Progenitor cell of endocrine pancreas (in vitro differentiated cells): ENCODE measurements at places on chromosomes 1 and 21.
A peak's percentile ranks its signal among the peaks of the same experiment; 100 is the strongest.

- DNase-seq, result no peak
Observed at GRCh38 chr1:29180497-29181412, 945 bp downstream of the SRSF4 start.

GRCh38 chr1:172533513-172534151 is 682 bp downstream of the SUCO start:
- no peak for DNase-seq

GRCh38 chr1:151133018-151133806 is 13.2 kb downstream of the SEMA6C start:
- DNase-seq, result no peak

GRCh38 chr1:206866062-206866461 is 639 bp downstream of the IL20 start:
- no peak for DNase-seq

GRCh38 chr1:180912801-180913565 is at the start of gene KIAA1614:
Gene KIAA1614 (plus strand): TSS chr1:180912897. CDS start chr1:180913244, 347 bp downstream.
- no peak for DNase-seq

DNA sequence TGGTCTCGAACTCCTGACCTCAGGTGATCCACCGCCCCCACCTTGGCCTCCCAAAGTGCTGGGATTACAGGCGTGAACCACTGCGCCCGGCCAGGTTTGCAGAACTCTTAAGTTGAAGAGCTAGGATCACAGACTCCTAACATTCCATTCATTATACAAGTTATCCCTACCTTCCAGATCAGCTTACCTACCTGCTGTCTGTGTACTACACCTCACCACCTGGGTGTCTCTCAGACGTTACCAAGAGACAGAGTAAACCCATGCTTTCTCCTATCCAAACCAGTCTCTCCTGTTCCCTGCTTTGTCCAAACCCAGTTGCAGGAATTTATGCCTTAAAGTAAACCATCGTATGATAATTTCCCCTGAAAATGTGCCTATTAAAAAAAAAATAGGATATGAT is 123.0 kb upstream of the L1TD1 start:
- DNase-seq, result no peak

DNA sequence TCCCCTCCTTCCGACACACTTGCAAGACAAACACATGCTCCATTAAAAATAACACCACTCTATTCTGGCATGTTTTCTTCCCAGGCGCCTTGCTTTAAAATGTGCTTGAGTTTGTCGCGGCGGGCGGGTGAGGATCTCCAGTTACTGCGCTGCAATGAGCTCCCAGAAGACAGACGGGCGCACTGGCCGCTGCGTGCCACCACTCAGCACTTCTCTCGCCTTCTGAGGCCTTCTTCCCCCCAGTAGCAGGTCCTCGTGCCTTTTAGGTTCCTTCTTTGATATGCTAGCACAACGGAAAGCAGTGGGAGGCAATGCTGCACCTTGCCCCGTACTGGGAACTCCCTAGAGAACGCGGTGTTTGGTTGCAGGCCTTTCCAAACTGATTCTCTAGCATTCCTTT is 279.5 kb upstream of the NR5A2 start:
- DNase-seq, result no peak

GRCh38 chr1:178961331-178961730 is 64.4 kb upstream of the FAM20B start:
- DNase-seq, result no peak

- DNase-seq, result no peak
Observed at GRCh38 chr1:78236716-78237115, 190.9 kb downstream of the GIPC2 start.

DNA sequence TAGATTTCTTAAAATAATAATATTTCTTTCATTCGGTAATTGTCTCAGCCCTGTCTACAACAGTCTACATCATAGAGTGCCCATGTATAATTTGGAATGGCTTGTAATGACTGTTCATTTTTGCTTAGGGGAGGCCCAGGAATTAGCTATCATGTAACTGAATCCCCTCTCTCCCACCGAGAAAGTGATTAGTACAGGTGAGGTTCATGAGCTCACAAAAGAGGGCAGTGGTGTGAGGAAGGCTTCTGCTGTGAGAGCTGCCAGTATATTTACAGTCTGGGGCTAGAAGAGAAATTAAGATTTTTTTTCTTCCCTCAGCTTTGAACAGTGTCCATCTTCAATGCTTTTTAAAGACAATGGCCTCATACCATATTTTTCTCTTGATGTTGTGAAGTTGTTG is 340.7 kb downstream of the ADGRL2 start:
- DNase-seq, result no peak

GRCh38 chr1:226547754-226548191 is 791 bp upstream of the STUM start:
- peak; percentile 64 for DNase-seq

DNA sequence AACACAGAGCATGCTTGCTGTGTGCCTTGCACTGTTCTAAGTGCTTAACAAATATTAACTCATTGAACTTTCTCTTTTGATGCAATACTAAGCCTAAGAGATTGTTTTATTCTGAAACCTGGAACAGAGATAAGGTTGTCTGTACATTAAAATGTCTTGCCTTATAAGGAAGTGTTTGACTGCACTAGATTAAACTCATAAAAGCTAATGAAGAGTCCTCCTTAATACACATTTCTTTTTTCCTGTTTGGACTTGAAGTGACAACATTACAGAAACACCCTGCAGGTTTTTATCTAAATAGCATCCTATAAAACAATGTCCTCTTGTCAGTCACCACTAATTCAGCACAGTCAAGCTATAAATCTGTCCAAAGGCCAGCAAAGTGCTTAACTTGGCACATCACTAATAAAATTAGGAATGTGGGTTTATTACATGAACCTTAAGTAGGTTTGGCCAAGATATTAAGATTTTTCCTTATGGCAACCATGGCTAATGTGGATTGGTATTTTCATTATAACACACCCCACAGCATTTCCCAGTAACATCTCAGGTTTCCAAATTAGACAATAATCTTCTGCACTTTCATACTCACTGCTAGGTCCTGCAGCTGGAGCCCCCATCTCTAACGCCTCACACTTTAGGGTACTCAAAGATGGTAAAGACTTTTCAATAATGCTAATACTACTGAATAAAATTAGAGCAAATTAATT is 389.7 kb downstream of the LMO4 start:
- DNase-seq, result no peak

DNA sequence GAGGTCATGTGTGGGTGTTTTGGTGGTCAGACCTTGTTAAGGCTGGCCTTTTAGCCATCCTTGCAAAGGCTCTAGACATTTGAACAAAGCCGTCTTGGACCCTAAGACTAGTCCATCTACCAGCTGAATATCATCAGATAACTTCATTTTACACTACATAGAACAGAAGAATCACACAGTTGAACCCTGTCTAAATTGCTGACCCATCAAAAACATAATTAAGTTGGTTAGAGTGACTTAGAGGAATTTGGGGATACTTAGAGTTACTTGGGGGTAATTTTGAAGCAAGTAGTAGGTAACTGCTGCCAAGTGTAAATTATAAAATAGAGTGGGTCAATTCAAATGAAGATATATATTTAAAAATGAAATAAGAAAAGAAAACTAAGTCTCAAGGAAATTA is 102.9 kb upstream of the ADGRL4 start:
- no peak for DNase-seq

DNA sequence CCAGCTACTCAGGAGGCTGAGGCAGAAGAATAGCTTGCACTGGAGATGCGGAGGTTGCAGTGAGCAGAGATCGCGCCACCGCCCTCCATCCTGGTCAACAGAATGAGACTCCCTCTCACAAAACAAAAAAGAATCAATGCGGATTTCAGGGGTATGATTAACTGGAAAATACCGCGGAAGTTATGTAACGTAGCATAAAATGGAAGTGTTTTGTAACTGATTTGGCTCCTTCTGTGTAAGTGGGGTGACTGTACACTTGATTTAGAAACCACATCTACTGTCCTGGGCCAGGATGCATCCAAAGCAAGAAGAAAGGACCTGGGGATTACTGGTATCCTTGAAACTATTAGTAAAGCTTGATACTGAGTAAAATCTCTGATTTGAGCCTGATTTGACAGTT is 3.1 kb upstream of the VAMP4 start:
- DNase-seq, result no peak

GRCh38 chr1:207603777-207604176 is 41.2 kb upstream of the CR1L start:
- no peak for DNase-seq

GRCh38 chr1:73886716-73887115 is 311.3 kb downstream of the LRRIQ3 start:
- no peak for DNase-seq

DNA sequence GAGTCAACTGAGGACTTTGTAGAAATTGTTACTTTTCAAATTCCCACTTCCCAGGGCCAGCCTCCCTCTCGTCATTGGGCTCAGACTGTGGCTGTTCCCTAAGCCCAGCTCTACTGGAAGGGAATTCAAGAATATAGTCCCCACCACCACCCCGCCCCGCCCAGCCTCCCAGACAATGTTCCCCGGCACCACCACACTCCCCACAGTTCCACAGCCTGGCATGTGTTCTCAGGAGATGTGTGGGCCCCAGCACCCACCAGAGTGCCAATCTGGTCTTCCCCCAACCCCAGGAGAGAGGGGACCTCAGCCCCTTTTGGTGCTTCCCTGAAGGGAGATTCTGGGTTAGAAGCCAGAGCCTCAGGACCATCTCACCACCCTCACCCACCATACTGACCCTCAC is 120.1 kb downstream of the SYT2 start:
- DNase-seq, result no peak

DNA sequence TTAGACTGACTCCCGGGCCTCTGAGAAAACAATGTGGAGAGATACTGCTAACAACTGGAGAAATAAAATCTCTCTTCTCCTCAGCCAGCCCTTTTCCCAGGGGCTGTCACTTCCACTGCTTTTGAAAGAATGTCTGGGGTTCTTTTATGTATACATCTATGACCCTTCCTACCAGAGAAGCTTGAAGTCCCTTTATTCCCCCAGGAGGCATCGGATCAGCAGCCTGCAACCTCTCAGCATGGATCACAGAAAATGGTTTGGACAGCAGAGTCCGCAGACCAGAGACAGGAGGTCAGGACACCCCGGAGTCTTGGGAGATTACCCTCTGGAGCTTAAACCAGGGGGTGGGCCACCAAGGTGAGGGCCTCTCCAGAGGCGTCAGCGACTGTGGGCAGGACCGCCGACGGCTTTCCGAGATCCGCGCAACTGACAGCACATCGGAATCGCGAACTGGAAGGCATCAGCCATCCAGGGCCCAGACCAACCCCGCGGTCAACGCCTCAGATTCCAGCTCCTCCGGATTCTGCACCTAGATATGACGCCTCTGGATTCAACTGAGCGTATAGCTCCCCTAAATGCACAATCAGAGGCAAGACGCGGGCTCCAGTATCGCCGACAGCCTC is 1.0 kb downstream of the EPHA10 start:
- DNase-seq, result no peak

GRCh38 chr1:6965935-6966241 is 180.6 kb downstream of the CAMTA1 start:
- no peak for DNase-seq

GRCh38 chr1:168119750-168120149 is 17.0 kb downstream of the GPR161 start:
- no peak for DNase-seq

- no peak for DNase-seq
Observed at GRCh38 chr1:71557138-71557537, 476.3 kb upstream of the ZRANB2 start.

GRCh38 chr1:245156041-245156735 is 1.4 kb downstream of the KIF26B start:
- peak; percentile 90 for DNase-seq

GRCh38 chr1:113433184-113433583 is 42.9 kb downstream of the MAGI3 start:
- no peak for DNase-seq

- no peak for DNase-seq
Observed at GRCh38 chr1:228064296-228064695, 18.2 kb upstream of the ARF1 start.

- no peak for DNase-seq
Observed at GRCh38 chr1:65233782-65234181, 75.6 kb upstream of the DNAJC6 start.

- no peak for DNase-seq
Observed at GRCh38 chr21:18545908-18546307, 142.3 kb upstream of the TMPRSS15 start.

GRCh38 chr1:110498270-110498669 is 20.7 kb downstream of the KCNA10 start:
- no peak for DNase-seq

- DNase-seq, result no peak
Observed at GRCh38 chr1:167489571-167490340, 28.6 kb downstream of the CD247 start.

DNA sequence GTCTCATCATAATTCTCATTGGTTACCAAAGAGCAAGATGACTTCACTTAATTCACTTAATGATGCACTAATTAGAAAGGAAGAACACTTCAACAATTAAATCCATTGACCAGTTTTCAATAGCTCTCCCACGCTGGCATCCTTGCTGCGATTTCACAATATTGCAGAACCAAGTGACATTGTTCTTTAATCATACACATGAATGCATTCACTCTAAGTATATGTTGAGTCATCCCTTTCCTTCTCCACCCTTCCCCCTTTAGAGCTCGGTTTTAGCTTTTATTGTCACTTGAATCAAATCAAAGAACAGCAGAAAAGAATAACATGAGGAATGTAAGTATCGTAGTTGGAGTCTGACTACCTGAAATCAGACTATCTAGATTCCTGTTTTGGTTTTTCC is 233.6 kb upstream of the FMN2 start:
- no peak for DNase-seq

GRCh38 chr1:109931189-109931731 is 20.6 kb downstream of the CSF1 start:
- DNase-seq, result peak; percentile 81

DNA sequence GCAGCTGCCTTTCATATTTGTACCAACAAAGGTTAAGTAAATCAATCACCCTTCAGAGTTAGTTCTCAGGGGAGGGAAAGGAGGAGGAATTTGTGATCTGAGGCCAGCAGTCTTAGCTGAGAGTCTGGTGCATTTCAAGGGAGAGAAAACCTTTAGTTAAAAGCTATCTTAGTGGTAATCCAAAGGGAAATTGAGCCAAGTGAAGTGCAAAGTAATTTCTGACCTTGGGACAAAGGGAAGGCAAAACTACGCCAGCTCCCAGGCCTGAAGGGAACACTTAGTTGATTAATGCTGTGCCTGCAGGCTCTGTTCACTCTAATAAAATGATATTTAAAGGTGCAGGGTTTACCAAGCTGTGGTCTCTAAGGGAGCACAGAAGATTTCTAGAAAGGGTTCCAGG is 23.1 kb upstream of the FMOD start:
- DNase-seq, result no peak

DNA sequence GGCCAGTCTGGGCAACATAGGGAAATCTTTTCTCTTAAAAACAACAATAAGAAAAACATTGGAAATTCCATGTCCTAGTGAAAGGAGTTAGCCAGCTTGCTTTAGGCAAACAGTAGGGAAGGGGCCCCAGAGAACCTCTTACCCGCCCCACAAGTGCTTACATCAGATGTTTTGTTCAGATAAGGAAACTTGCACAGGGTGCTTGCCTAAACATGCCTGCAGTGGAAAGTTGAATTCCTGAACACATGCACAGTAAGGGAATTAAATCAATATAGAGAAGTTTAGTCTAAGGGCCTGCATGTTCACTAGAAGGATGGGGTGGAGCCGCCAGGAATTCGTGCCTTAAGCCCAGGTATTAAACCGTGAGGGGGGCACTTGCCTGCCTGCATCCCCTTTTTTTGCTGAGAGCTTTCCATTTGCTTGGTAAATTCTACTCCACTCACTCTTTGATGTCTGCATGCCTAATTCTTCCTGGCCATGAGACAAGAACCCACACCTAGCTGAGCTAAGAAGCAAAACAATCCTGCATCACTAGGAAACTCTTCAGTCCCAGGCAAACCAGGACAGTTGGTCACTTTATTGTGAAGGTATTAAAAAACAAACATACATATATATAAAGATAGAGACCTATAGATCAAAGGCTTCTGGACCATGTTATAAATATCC is 499.0 kb downstream of the SIPA1L2 start:
- DNase-seq, result no peak
